ENCODE measurements at places on chromosomes 6 and 20.

DNA sequence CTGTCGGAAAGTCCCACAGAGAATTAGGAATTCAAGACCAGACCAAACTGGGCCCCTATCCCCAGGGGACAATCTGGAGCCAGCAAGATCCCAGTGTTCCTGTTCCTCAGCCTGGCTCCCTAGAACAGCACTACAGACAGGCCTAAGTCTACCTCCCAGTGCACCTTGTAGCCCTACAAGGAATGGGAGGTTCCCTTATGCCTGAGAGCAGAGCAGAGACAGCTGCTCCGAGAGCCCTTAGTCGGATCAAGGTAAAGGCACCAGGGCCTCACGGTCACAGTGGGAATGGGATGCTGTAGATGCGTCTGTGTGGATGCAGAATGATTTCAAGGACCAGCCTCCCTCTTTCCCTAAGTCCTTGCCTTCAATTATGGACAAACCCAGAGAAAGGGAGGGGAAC, 204.5 kb upstream of the STXBP5 start:
- no peak for DNase-seq

GRCh38 chr6:25748049-25748448, 6.5 kb upstream of the SLC17A4 start:
- no peak for DNase-seq

- no peak for DNase-seq
Observed at GRCh38 chr20:49185071-49185761, 2.9 kb downstream of the STAU1 start.

- no peak for DNase-seq
Observed at GRCh38 chr20:2224368-2224639, 71.5 kb upstream of the TGM3 start.

DNA sequence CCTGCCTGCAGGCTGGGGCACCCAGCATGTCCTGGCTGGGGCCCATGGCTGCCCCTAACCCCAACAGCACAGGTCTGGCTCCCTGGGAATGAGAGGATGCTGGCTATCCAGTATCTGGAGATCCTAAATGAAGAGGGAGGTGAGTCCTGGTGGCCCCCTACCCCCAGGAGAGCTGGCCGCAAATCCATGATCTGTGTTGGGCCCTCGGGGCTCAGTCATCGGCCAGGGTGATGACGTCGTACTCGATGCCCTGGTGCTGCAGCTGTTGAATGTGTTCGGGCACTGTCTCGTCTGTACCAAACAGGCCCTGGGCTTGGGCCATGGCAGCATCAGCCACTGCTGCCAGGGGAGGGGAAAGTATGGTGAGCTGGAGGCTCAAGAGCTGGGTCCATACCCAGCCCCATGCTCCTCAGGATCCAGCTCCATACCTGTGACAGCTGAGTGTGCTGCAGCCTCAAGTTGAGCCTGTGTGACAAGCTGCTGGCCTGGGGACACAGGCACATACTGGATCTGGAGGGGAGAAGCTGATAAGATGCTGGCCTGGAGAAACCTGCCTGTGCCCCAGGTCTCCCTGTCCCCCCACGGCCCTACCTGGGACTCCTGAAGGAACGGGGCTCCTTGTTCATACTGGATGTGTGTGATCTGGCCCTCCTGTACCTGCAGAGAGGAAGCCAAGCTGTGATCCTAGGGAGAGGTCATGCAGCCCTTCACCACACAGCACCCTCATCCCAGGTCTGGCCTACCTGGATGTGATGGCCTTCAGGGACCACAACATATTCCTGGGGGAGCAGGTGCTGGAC, 14.5 kb downstream of the PCIF1 start:
- DNase-seq: no peak

DNA sequence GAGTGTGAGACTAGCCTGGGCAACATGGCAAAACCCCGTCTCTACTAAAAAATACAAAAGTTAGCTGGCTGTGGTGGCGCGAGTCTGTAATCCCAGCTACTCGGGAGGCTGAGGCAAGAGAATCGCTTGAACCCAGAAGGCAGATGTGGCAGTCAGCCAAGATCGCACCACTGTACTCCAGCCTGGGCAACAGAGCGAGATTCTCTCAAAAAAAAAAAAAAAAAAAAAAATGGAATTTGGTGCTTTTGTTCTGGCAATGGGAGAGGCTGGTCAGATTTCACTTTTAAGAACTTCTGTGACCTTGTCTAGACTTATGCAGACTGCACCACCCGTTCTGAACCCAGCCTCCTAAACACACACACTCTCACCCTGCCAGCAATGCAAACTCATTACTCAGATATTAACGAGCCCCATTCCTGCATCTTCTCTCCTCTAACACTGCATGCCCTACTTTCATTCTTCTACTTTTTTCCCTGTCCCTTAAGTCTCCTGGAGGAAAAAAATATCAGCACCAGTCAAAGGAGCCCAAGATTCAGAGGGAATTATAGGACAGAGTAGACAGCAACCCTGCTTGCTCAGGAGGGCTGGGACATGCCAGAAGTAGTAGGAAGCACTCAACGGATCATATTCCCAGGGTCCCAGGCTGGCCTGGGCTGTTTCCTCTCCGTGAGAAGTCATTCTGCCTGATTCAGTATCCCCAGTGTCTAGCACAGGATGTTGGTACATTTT, 4.4 kb downstream of the MOCS1 start:
- DNase-seq: no peak

GRCh38 chr6:82870582-82871172, 195.0 kb downstream of the UBE3D start:
- DNase-seq: no peak

DNA sequence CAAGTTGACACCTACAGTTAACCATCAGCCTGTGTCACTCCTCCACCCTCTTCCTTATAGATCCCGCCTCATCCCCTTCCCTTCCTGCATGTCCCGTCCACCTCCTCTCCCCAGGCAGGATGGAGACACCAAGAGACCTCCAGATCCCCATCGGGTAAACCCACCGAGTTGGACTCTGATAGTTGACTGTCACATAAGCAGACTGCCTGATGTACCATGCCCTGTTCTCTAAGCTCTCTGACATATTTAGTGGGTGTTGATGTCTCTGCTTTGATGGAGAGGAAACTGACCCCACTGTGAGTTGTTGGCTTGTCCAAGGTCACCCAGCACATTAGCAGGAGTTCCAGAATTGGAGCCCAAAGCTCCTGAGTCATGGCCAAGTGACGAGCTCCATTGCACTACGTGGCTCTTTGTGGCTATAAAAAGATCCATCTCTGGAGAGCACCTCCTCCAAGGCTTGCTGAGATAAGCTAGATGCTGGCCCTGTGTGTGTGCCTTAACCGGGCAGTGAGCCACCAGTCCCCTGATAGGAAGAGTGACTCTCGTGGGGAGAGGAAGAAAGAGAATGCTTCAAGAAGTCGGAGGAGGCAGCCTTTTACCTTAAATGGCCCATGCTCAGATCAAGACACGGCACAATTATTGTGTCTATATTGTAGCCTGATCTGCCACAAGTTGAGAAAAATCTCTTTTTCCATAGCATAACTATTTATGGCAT, 236.0 kb upstream of the ECI2 start:
- DNase-seq: no peak

- no peak for DNase-seq
Observed at GRCh38 chr6:34017106-34017805, 128.6 kb downstream of the GRM4 start.

- DNase-seq: no peak
Observed at GRCh38 chr20:33658510-33658909, 3.6 kb upstream of the C20orf144 start.

DNA sequence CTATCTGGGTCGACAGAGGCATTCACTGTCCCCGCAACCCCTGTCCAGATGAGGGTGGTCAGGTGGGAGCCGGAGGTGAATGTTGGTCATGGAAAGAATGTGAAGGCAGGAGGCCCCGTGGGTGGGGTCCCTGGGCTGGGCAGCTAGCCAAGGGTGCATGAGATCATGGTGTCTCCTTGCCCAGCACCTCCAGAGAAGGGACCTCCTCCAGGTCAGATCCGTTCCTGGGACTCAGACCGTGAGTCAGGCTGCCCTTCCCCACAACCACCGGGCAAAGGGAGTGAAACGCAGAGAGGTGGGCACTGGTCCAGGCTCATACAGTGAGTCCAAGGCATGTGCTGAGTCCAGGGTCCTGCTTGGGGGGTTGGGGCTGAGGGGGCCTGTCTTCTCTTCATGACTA, 3.5 kb downstream of the FOXS1 start:
- DNase-seq: no peak

GRCh38 chr20:25548613-25549086, 36.7 kb downstream of the NINL start:
- DNase-seq: no peak

DNA sequence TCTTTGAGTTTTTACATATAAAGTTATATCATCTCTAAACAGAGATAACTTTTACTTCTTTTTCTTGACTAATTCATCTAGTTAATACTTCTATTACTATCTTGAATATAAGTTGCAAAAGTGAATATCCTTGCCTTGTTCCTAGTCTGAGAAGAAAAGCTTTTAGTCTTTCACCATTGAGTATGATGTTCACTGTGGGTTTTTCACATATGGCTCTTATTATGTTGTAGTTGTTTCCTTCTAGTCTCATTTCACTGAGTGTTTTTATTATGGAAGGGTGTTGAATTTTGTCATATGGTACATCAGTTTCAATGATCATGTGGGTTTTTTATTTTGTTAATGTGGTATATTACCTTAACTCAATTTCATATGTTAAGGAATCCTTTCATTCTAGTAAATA, 488.3 kb downstream of the COL12A1 start:
- no peak for DNase-seq

DNA sequence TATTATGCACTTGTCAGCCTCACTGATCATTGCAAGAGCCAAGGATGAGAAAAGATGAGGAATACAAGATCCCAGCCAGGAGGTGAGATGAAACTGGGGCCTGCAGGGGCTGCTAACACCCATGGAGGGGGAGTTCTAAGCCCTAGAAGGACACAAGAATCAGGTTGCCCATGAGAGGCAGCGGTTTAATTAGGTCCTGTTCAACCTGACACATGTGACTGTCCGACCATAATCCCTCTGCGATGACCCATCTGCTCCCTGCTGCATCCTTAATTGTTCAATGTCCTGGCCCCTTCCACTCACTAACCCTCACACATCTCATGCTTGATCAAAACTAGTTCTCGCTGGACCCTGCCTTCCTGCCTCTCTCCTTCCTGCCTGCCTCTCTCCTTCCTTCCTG, 52.2 kb upstream of the NNAT start:
- no peak for DNase-seq

- DNase-seq: peak; percentile 56
Observed at GRCh38 chr20:39874049-39874893, 814.8 kb downstream of the MAFB start.

DNA sequence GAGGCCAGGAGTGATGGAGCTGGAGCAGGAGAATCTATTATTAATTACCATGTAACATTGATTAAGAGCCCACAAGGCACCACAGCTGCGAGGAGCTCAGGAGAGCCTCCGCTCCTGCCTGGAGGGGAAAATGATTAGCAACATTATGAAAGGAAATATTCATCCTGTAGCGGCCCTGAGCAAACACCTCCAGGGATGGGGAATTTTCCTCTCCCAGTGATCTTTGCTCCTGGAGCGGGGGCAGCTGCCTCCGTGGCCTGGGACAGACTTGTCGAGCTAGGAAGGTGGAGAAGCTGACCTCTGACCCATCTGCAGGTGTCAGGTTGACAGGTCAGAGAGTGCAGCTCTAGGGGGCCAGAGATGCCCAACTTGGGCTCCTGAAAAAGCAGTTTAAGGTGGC, 40.1 kb upstream of the SIRPA start:
- DNase-seq: no peak

DNA sequence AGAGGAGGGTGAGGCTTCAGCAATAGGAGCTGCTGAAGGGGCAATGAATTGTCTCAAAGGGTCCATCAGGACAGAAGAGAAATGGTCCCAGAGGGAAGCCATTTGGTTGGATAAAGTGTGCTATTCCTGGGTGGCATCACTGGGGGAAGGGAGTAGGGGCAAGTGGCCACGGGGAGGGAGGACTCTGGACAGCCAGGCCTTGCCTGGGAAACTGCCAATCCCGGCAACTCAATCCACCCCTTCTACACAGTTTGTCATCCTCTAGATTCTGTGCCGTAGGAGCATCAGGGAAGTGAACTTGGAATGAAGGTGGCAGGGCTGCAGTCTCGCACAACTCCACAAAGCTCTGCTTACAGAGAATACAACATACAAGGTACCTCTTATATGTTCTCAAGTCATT, 59.5 kb upstream of the RIPOR2 start:
- DNase-seq: no peak

- no peak for DNase-seq
Observed at GRCh38 chr6:130794010-130794697, 33.1 kb upstream of the SMLR1 start.

GRCh38 chr6:151293688-151294016, 53.9 kb downstream of the AKAP12 start:
- DNase-seq: no peak

DNA sequence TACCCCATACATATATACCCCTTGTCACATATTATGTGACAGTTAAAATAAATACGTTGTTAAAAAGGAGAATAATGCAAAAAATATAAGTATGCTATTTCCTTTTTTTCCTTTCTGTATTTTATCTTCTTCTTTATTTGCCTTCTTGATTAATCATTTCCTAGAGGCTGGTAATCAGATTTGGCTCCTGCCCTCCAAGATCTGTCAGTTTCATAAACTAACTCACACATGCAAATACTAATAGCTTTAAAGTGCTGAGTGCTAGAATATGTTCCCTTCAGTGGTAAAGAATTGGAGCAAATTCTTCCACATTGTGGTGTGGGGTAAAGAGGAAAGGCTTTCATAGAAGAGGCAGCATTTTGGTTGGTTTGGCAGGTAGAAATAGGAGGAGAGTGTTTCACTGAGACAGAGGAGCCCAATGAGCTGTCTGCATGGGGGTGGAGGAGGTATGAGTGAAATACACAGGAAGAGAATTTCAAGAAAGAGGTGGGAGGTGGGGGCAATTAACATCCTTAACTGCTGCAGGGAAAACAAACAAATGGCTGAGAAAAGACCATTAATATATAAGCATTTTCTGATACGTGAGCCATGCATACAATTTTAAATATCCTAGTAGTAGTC, 523.9 kb downstream of the BMP2 start:
- no peak for DNase-seq

DNA sequence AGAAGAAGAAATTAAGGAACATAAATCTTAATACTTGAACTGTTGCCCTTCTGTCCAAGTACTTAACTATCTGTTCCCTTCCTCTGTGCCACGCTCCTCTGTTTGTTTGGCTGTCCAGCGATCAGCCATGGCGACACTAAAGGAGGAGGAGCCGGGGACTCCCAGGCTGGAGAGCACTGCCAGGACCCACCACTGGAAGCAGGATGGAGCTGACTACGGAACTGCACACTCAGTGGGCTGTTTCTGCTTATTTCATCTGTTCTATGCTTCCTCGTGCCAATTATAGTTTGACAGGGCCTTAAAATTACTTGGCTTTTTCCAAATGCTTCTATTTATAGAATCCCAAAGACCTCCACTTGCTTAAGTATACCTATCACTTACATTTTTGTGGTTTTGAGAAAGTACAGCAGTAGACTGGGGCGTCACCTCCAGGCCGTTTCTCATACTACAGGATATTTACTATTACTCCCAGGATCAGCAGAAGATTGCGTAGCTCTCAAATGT, 17.1 kb downstream of the IRF4 start:
- no peak for DNase-seq

GRCh38 chr20:58179432-58180099, 48.9 kb downstream of the ANKRD60 start:
- peak; percentile 57 for DNase-seq

- DNase-seq: peak; percentile 28
Observed at GRCh38 chr6:43669922-43670622, 17.5 kb downstream of the MRPS18A start.
